ENCODE measurements at places on chromosomes 2 and 18.

GRCh38 chr2:159411460-159411859 lies 125.0 kb upstream of the WDSUB1 start:
- no peak for DNase-seq

DNA sequence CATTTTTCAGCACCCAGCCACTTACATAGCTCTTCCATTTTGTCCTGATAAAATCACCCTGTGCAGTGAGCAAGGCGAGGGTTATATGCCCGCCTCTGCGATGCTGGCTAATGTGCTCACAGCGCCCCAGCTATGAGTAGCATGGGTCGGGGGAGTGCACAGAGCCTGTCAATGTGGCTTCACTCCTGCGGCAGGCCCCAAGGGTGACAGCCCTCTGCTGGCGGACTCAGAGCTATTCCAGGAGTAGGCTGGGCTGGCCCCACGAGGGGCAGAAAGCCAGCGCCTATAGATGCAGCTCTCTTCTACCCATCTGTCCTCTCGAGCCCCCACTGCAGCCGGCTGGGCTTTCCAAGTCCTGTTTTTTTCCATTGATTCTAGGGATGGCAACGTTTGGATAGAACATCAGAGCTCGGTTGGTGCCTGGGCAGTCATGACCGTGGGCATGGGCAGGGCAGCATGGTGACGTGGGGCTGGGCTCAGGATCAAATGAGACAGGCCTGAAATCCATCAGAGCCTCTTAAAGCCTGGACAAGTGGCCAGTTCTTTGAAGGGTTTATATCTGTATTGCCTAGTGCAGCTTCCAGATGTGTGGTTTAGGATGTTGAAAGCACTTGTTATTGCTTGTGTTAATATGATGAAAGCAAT lies 134.7 kb downstream of the MCFD2 start:
- no peak for DNase-seq

GRCh38 chr2:98804265-98804650 lies 73.3 kb upstream of the MGAT4A start:
- DNase-seq: no peak

GRCh38 chr2:204341887-204342276 lies 203.4 kb upstream of the PARD3B start:
- no peak for DNase-seq

DNA sequence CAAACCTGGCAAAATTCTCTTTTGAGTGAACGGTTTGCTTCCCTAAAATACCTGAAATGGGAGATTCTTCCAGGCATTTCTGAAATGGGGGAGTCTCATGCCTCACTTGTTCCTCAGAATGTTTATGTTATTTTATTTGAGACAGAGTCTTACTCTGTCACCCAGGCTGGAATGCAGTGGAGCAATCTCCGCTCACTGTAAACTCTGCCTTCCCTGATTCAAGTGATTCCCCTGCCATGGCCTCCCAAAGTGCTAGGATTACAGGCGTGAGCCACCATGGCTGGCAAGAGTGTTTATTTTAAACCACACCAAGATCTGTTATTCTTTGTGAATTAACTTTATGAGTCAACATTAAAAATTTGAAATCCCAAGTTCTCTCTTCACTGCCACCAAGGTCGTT lies 6.4 kb upstream of the FHL2 start:
- no peak for DNase-seq

- DNase-seq: no peak
Observed at GRCh38 chr2:212708355-212708754, 169.8 kb upstream of the ERBB4 start.

Measured in stimulated activated CD8-positive, alpha-beta memory T cell treated with anti-CD3 and anti-CD28 coated beads, Interleukin-4, amount 100 ng/mL, for 48 hours (primary cell).